NCI-H524 (cell line): ENCODE measurements at places on chromosomes 11 and 22.

- no peak for DNase-seq
Measured at GRCh38 chr22:32764330-32765131, 37.0 kb upstream of the TIMP3 start.

DNA sequence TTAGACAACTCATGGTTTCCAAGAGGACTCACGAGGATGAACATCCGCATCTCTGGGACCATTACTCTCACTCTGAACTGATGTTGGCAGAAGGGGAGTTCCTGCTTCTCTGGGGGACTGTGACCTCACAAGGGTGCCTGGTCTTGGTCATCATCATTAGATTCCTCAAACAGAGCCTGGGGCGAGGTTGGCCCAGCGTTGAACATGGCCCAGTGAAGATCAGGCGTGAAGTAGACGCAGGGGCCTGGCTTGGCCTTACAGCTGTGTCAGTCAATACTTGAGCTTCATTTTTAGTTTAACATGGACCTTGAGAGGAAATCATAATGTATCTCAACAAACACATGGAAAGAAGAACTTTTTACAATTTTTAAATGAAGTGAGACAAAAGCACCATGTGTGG, 617.1 kb downstream of the BRD1 start:
- no peak for DNase-seq

DNA sequence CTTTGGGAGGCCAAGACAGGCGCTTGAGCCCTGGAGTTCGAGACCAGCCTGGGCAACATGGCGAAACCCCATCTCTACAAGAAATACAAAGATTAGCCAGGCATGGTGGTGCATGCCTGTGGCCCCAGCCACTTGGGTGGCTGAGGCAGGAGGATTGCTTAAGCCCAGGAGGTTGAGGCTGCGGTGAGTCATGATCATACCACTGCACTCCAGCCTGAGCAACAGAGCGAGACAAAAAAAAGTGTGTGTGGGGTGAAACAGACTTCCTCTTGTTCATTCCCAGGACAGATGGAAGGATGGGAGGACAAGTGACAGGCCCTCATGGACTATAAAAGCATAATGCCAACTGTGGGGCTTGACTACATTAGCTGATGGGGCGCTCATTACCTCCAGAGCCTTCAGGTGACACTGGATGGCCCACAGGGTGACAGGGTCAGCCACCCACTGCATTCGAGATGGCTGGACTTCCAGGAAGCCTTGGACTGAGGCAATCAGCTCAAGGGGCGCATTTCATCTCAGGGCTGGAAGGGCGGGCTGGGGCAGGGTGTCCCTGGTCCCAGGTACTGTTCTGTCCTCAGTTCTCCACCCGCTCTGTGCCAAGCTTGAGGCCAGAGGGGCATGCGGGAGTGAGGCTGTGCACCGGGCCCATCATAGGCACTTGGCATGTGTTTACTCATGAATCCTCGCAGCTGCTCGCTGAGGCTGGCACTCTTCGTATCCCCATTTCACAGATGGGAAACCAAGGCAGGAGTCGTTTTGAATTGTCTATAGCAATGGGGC, 12.5 kb downstream of the NPTXR start:
- no peak for DNase-seq

DNA sequence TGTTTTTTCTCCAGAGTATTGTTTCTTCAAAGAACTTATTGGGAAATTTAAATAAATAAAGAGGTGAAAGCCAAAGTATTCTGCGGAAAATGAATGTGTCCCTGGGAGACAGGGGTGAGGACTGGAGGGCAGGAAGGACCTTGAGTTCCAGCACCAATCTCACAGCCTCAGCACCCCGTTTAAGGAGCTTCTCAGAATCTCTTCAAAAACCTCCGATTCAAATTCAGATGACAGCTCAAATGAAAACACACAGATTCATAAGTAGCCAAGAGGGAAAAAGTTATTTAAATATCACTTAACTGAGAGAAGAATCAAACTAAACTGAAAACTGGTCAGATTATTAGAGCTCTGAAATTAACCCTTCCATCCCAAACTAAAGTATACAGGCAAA, 12.5 kb downstream of the MTMR2 start:
- DNase-seq: no peak

GRCh38 chr11:116534270-116534975, 238.4 kb downstream of the BUD13 start:
- DNase-seq: no peak

DNA sequence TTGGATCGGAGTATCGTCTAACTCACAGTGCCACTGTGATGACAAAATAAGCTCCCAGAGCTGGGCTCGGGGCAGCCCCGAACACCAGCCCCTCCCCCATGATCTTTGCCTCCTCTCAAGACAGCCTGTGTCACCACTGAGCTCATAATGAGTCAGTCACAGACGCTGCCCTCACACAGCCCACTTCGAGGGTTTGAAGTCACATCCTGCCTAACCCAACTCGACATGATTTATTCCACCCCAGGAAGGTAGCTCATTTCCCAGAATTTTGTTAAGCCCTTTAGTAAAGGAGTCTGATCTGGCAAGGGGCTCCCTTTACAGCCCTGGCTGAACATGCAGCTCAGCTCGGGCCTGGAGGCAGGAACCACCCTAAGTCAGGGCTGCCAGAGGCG, 22.8 kb downstream of the MYH9 start:
- no peak for DNase-seq

- DNase-seq: no peak
Measured at GRCh38 chr22:22720724-22721261, 76.4 kb downstream of the GGTLC2 start.

DNA sequence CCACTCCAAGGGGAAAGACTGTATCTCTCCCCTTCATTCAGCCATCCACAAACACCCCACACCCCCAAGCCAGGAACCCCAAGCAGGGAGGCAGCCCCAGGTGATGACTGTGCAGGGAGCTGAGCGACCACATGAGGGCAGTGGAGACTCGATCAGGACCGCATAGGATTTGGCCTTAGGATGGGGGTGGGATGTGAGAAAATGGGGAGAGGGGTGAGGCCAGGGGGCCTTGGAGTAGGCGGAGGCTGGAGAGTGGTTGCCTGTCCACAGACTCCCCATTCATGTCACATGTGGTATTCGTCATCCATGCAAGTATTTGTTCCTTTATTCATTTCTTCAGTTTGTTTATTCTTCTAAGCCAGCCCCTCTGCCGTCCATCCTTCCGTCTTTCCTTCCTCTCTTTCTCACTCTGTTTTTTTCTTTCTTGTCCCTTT, 2.7 kb upstream of the RHOD start:
- DNase-seq: no peak

DNA sequence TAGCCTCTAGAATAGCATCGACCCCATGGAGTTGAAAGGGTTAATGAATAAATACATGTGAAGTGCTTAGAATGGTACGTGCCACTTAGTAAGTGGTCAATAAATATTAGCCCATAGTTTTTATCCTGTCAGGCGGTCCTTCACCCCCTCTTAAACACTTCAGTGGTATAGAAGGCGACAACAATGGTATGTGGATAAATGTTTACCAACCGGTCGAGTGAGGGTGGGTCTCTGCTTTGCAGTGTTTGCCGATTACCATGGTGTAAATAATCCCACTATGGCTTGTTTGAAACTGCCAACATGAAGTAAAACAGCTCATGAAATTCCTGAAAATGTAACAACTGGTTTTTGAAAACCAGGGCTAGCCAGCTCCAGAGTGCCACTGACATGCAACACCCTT, 541.2 kb downstream of the BUD13 start:
- no peak for DNase-seq

DNA sequence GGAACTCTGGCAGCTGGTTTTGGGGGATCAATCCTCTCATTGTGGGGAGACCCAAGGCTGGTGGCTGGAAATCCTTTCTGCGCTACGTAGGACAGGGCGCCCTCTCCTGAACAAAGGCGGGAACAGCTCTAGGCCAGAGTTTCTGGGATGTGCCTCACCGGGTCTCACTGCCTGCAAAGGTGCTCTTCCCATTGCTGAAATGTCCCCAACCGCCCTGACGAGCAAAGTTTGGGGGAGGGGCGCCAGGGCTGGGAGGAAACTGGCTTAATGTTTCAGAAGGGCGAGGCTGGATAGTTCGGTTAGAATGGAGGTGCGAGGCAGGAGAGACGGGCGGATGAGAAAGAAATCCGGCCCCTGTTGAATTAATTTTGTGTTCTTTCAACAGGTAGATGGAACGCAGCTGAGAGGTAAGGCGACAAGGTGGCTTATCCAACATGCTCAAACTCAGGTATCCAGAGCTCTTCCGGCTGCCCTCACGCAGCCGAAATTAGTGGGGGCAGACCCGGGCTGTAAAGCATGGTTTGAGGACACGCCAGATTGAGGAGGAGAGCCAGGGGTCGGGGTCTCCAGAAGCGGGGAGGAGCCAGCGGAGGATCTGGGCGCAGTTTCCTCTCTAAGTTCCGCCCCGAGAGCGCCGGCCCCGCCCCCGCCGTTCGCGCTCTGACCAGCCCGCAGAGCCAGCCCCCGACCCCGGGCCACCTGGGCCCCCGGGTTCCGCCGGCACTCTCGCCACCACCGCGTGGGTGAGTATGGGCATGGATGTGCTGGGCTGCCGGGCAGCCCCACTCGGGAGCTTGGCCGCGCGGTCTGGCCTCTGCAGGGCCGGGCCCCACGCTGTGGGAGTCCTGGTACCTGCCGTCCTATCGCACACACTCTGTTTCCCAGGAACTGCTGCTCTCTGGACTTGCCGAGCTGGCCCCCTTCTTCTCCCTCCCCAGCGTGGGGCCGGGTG, at the start of gene PGAP2:
PGAP2 (plus strand) TSS at position 652 of the 952 bp plus-strand sequence. CDS start 2,700 bp downstream, outside the sequence.
- peak; percentile 66 for DNase-seq

DNA sequence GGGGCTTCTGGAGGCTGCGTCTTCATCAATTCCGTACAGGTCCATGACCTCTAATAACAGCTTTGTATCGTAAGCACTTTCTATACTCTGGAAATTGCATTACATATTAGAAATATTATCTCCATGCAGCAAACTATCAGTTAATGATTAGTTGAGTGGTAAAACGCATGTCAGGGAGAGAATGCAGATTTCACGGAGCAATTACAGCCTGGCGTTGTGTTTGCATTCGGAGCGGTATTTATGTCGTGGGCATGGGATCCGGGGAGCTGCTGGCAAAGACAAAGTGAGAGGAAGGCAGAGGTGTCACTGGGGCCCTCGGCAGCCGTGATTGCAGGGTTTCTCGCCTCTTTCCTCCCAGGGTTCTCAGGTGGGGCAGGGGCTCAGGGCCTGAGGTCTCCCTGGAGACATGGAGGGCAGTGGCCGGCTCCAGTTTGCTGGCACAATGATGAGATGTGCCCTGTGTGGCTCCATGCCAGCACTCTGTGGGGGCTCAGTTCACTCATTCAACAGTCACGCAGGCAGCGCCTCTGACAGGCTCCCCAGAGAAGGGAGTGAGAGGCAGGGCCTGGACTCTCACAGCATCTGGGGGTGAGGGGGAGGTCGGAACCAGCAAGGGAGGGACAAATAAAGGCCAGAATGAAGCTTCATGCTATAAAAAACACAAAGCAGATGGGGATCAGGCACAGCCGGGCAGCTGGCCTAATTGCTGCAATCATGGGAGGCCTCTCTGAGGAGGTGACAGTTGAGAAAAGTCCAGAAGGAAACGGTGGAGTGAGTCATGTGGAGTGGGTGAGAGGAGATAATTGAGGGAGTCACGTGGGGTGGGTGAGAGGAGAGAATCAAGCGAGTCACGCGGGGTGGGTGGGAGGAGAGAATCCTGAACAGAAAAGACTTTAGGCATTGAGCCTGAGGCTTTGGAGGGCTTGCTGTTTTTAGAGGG, 1002.7 kb downstream of the BRD1 start:
- peak; percentile 54 for DNase-seq

- DNase-seq: no peak
Measured at GRCh38 chr11:56883371-56883987, 105.2 kb upstream of the OR5AK2 start.

- DNase-seq: no peak
Measured at GRCh38 chr11:66279092-66279734, 1.2 kb downstream of the CNIH2 start.

- no peak for DNase-seq
Measured at GRCh38 chr11:11476499-11476898, 123.4 kb upstream of the CSNK2A3 start.

DNA sequence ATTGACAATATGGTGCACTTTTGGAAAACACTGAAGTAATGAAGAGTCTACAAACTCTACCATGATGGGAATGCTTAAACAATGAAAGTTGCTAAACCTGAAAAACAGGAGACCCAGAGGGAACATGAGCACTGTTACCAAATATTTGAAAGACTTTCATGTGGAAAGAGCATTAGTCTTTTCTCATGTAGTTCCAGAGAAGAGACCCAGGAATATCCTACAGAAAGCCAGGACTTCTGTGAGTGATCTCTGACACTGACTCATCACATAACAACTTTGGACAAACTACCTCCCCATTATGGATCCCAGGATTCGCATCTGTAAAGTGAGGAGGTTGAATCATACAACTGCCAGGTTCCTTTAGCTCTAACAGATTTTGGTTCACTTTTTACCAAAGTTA, 62.2 kb downstream of the FAM181B start:
- no peak for DNase-seq

GRCh38 chr11:4161305-4161704, 66.7 kb downstream of the RRM1 start:
- no peak for DNase-seq

GRCh38 chr22:44409974-44410316, 88.1 kb downstream of the RTL6 start:
- DNase-seq: no peak

DNA sequence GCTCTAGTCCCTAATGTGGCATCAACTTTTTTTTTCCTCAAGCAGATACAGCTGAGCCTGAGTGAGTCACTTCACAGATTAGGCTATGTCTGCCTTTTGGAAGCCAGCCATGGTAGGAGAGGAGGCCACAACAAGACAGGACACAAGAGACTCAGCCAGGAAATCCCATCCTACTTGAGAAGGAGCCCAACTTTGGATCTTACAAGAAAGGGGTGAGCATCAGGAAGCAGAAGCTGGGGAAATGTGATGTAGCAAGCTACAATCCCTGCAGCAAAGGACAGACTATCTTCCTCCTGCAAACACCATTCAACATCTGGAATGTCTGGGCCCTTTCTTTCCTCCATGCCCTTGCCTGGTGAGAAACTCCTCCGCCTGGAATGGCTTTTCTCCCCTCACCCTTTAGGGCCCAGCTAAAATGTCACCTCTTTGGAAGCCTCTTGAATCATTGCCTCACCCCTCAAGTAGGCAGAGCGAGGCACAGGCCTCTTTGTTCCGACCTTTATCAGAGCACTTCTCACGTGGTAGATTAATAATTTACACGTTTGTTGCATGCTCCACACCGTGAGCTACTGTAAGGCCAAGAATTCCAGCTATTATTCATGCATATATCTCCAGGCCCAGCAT, 156.4 kb upstream of the PITPNB start:
- no peak for DNase-seq

GRCh38 chr11:62805076-62805892, at the start of gene NXF1:
Gene NXF1 (minus strand): TSS chr11:62805440. CDS start chr11:62805356, 84 bp downstream.
- DNase-seq: peak; percentile 87

- DNase-seq: no peak
Measured at GRCh38 chr22:39728236-39728860, 157.8 kb downstream of the CACNA1I start.
